ENCODE measurements at places on chromosomes 1 and 21.

GRCh38 chr1:12528021-12528852, 89.8 kb downstream of the DHRS3 start:
- no peak for DNase-seq

DNA sequence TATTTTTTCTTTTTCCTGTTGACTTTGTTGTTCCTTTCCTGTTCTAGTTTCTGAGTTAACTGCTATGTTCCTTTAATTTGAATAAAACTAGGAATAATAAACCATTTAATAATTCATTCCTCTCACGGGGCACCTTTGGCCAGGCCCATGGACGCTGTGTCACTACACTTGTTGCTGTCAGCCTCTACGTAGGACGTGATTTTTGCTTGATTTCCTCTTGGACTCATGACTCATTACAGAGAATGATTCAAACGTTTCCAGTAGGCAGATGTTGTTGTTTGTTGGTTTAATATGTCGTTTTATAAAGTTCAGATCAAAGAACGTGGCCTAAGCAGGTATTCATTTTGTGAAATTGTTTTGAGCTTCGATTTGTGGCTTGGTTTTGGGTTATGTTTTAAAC, 9.1 kb upstream of the SLC19A1 start:
- no peak for DNase-seq

DNA sequence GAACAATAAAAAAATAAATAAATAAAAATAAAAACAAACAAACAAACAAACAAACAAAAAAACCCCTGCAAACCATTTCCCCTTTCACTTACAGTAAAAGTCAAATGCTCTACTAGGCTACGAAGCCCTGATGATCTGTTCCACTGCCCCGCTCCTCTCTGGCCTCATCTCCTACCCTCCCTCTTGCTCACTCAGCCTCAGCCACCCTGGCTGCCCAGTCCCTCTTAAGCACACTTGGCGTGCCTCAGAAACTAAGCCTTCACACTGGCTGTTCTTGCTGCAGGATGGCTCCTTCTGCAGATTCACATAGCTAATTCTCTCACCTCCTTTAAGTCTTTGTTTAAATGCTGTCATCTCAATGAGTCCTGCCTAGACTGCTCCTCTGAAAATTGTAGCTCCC, 30.8 kb upstream of the UHMK1 start:
- no peak for DNase-seq

DNA sequence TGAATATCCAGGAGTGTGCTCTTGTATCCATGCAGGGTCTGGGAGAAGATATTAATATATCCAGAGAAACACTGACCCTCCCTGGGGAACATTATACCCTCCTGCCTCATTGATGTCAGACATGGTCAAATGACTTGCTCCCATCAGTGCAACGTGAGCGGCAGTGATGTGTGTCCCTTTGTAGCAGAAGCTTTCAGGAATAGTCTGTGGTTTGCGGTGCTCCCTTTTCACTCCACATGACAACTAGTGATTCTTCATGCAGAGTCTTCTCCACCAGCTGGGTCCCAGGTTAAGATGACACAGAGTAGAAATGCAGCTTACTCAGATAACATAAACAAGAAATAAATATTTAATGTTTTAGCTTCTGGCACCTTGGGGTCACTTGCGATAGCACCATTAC, 31.9 kb upstream of the LYPD8 start:
- DNase-seq, result no peak

DNA sequence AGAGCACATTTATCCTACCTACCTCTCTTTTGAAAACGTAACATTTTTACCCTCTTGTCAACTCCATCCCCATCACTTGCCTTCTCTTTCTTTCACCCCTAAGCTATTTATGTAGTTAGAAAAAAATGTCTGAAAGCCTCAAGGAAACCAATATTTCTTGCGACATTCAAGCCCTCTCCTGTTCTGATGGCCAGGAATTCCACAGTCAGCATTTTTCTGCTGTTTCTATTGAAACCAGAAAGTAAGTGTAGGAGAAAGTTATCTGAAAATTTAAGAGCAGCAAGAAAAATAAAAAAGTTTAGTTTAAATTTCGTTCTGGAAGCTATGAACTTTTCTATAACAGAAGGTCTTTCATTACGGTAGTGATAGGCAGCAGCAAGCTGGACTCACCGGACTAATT, 247.6 kb upstream of the PBX1 start:
- DNase-seq, result no peak
